Panc1 (cell line): ENCODE measurements at places on chromosomes 16 and 17. TPM values are rescaled to one million over a fixed set of nuclear protein-coding genes. Genes with fewer than 3 reads are reported as not detected.

DNA sequence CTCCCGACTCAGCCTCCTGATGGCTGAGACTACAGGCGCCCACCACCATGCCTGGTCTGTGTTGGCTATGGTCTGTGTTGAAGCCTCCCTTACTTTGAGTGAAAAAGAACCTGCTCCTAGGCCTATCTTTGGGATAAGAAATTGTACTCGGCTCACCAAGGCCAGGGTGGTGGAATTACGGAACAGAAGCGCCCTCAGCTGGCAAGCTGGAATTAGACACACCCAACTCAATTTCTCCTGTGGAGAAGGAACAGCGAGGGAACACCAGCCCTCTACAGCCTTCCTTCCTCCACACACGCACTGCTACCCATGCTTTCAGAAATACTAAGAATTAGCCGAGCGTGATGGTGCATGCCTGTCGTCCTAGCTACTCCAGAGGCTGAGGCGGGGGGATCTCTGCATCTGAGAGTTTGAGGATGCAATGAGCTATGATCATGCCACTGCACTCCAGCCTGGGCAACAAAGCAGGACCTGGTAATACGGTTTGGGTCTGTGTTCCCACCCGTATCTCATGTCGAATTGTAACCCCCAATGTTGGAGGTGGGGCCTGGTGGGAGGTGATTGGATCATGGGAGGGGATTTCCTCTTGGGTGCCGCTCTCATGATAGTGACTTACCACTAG lies 40.1 kb upstream of the RBBP6 start:
- no peak overlapping the region for H3K4me3 ChIP-seq
- no peaks in the 10 kb centered on the region for H3K4me1 ChIP-seq
- no peaks in the 10 kb centered on the region for H3K36me3 ChIP-seq
- no peak overlapping the region for H3K27ac ChIP-seq
- no peak for DNase-seq
- H3K27me3 ChIP-seq, result no peaks in the 10 kb centered on the region

GRCh38 chr16:10965440-10966061 lies 21.2 kb downstream of the CLEC16A start:
- H3K27me3 ChIP-seq, result no peaks in the 10 kb centered on the region
- H3K4me1 ChIP-seq, result no peaks in the 10 kb centered on the region
- H3K27ac ChIP-seq, result no peak overlapping the region
- no peaks in the 10 kb centered on the region for H3K36me3 ChIP-seq
- H3K4me3 ChIP-seq, result no peak overlapping the region

FMNL1 gene
- total RNA-seq, result 20.0 TPM

GRCh38 chr16:64823481-64824075 lies 298.3 kb downstream of the CDH11 start:
- no peak for DNase-seq
- H3K36me3 ChIP-seq, result no peaks in the 10 kb centered on the region
- H3K4me3 ChIP-seq, result no peak overlapping the region
- no peaks in the 10 kb centered on the region for H3K27me3 ChIP-seq

KRTAP3-2 gene
- not detected for total RNA-seq

DNA sequence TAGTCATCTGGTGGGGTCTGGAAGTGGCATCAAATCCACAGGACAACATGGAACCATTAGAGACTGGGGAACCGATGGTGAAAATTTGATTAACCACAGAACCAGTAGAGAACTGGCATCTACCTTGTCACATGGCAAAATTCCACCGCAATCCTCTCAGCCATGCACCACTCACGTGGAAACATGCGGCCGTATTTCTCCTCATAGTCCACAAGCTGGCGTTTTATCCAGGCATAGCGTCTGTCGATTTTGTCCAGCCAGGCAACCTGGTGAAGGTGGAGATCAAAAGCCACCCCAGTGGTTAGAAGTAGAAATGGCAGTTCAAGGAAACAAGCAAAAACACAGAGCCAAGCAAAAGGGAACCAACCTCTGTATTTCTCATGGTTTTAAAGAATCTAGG lies 87.6 kb downstream of the VPS53 start:
- H3K27ac ChIP-seq, result no peak overlapping the region
- peaks cover 4% of the 10 kb centered on the region; the same call in 1 of the 2 replicates for H3K36me3 ChIP-seq
- no peak for DNase-seq
- H3K4me3 ChIP-seq, result no peak overlapping the region
- no peaks in the 10 kb centered on the region for H3K4me1 ChIP-seq

DNA sequence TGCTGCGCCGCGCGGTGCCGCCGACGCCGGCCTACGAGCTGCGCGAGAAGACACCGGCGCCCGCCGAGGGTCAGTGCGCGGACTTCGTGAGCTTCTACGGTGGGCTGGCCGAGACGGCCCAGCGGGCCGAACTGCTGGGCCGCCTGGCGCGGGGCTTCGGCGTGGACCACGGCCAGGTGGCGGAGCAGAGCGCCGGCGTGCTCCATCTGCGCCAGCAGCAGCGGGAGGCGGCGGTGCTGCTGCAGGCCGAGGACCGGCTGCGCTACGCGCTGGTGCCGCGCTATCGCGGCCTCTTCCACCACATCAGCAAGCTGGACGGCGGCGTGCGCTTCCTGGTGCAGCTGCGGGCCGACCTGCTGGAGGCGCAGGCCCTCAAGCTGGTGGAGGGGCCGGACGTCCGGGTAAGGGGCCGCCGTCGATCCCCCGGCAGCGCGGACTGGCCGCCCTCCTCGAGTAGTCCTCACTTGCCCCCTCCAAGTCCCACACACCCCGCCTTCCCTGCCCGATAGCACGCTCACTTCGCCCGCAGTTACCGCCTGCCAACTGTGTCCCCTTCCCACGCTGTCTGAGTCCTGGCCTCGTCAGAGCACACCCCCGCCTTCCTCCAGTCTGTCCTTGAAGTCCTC lies 470 bp downstream of the MLYCD start:
- H3K27me3 ChIP-seq, result no peaks in the 10 kb centered on the region
- peak overlapping the region; percentile 56 for H3K4me3 ChIP-seq
- H3K27ac ChIP-seq, result peak overlapping the region; percentile 61; the same call in 1 of the 2 replicates
- no peak for DNase-seq
- H3K36me3 ChIP-seq, result no peaks in the 10 kb centered on the region; the same call in 1 of the 2 replicates

SLC5A11 gene
- 0.13 TPM for total RNA-seq

DNA sequence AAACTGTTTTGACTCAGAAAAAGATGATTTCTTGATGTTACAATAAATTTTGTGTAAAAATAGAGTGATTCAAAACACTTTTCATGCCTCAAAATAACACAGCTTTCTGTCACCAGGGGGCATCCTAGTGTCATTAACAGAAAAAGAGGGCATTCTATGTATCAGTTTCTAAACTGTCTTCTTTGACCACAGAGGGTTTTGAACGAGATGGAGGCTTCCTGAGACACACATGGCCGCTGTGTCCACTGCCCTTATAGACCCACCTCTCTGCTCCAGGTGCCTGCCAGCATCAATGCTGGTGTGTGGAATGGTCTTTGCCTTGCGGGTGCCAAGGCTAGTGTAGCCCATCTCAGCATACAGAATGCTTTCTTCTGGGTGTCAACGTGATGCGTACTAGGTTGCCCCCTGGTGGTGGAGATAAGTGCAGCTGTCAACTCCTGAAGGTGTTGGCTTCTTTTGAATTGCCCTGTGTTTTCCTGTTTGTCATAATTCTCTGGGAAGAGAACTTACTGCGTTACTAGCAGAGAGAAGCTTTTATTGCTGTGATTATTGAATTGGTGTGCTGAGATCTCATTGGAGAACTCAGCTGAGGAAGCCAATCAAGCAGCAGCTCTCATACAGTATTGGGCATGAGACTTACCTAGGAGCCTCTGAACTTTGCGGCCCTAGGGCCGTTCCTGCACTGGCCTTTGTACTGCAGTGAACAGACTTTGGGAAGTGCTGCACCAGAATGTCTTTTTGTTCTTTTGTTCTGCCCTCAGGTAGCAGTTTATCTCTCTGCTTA lies 38.6 kb downstream of the USP10 start:
- H3K4me1 ChIP-seq, result peaks cover 65% of the 10 kb centered on the region
- no peak overlapping the region for H3K4me3 ChIP-seq
- H3K36me3 ChIP-seq, result no peaks in the 10 kb centered on the region; the same call in 1 of the 2 replicates

CDT1 gene
- total RNA-seq, result 39.9 TPM

DNA sequence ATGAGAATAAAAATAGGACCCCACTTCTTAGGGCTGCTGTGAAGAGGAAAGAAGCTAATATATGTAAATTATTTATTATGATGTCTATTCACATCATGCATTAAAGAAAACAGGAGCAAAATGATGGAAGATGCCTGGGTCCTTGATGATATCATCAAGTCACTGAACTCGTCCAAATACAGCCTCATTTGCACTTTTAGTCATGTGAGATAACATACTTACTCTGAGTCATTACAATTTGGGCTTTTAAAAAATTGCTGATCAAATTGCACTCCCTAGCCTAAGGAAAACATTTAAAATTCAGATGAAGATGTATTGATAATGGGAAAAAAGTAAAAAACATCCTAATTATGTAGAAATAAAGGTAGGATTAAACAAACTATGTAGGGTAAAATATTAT lies 302.7 kb upstream of the CCL2 start:
- H3K36me3 ChIP-seq, result no peaks in the 10 kb centered on the region
- H3K27ac ChIP-seq, result no peak overlapping the region
- DNase-seq, result no peak
- no peaks in the 10 kb centered on the region for H3K4me1 ChIP-seq

DNA sequence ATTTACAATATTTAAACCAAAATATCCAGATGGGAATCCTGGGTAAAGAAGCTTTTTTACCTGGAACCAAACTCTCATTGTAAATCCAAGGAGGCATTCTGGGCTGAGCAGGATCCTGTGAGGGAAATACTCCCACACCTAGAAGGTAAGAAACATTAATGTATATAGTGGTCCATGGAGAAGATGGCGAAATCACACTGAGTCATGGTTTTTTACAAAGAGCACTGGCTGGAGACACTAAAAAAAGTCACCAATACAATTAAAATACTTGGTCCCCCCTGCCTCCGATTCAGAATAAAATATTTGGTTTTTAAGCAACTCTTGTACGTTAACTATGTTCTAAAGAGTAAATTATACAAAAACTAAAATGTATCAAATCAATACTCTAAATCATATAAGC lies 32.9 kb downstream of the SYNRG start:
- H3K27ac ChIP-seq, result no peak overlapping the region
- no peaks in the 10 kb centered on the region for H3K27me3 ChIP-seq
- DNase-seq, result no peak
- no peaks in the 10 kb centered on the region for H3K36me3 ChIP-seq

DNA sequence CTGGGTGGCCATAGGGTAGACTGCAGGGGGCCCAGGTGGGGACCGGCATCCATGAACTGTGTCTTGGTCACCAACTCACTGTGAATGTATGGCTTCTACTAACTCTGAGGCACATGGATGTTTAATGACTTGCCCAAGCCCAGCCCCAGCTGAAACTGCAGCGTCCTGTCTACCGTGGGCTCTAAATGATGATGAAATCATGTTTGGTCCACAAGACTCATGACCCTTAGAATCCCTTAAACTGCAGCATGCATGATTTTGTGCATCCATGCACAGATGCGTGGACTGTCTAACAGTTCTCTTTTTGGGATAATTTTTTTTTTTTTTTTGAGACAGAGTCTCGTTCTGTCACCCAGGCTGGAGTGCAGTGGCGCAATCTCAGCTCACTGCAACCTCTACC lies 32.4 kb upstream of the CREBBP start:
- H3K4me3 ChIP-seq, result no peak overlapping the region
- H3K27me3 ChIP-seq, result no peaks in the 10 kb centered on the region
- no peak for DNase-seq
- no peaks in the 10 kb centered on the region for H3K36me3 ChIP-seq
- H3K4me1 ChIP-seq, result no peaks in the 10 kb centered on the region
- no peak overlapping the region for H3K27ac ChIP-seq

DNA sequence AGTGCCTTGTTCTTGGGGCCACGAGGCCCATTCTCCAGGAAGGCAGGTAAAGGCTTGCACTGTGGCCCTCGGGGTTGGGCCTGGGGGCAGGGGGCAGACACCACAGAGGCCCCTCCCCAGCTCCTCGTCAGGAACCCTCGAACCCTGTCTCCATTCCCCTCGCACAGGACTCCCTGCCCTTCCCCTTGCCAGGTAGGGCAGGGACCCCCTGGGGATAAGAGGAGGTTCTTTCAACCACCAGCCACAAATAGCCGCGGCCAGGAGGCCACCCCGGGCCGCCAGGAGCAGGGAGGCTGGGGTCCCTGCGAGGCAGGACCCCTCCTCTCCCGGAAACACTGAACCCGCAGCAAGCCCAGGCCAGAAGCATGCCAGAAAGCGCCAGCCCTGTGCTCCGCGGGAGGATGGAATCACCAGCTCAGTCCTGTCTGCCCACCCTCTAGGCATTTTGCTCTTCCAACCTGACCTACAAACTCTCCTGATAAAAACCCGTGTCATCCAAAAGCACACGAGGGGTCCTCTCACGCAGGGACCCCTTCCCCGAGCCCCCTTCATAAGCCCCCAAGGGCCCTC lies 45.6 kb downstream of the SLC47A1 start:
- H3K27me3 ChIP-seq, result no peaks in the 10 kb centered on the region
- no peaks in the 10 kb centered on the region for H3K36me3 ChIP-seq
- no peak overlapping the region for H3K27ac ChIP-seq
- H3K4me1 ChIP-seq, result no peaks in the 10 kb centered on the region
- no peak overlapping the region for H3K4me3 ChIP-seq

SCNN1B gene
- 10.7 TPM for total RNA-seq

STH gene
- total RNA-seq, result not detected

DNA sequence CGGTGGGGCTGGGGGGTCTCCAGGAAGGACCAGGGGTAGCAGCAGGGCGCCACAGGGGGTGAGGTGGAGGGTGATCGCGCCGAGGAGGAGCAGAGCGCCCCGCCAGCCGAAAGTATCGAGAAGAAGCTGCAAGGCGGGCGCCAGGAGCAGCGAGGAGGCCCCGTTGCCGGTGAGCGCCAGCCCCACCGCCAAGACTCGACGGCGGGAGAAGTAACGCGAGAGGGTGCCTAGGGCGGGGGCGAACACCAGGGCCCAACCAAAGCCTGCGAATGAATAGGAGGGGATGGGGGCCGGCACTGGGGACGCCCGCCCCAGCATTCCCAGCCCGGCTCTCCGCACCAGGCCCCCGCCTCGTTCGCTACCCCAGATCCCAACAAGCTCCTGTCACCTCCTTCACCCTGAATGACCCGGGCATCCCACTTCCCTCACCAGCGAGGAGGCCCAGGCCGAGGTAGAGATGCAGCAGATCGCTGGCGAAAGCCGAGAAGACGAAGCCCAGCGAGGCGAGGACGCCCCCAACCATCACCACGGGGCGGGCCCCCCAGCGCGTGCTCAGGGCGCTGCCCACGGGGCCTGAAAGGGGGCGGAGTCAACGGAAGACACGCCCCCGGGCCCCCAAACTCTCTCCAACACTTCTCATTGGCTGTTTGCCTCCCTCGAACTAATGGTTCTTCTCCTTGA lies 1.3 kb downstream of the SLC16A11 start:
- H3K36me3 ChIP-seq, result no peaks in the 10 kb centered on the region
- H3K27ac ChIP-seq, result no peak overlapping the region
- H3K27me3 ChIP-seq, result no peaks in the 10 kb centered on the region
- H3K4me3 ChIP-seq, result peak overlapping the region; percentile 55

RAI1 gene
- total RNA-seq, result 51.0 TPM

TBC1D3C gene
- not detected for total RNA-seq

GRCh38 chr17:43515656-43516055 lies 30.5 kb downstream of the ETV4 start:
- DNase-seq, result no peak
- H3K4me1 ChIP-seq, result no peaks in the 10 kb centered on the region
- H3K36me3 ChIP-seq, result peaks cover 2% of the 10 kb centered on the region; the same call in 1 of the 2 replicates
- H3K27me3 ChIP-seq, result no peaks in the 10 kb centered on the region
- H3K4me3 ChIP-seq, result no peak overlapping the region

PPP1R27 gene
- not detected for total RNA-seq
